ENCODE measurements at places on chromosomes 13 and 19.

- no peak for DNase-seq
Measured at GRCh38 chr13:29743201-29743786, 107.1 kb downstream of the UBL3 start.

- DNase-seq, result no peak
Measured at GRCh38 chr19:58586133-58586765, 13.1 kb upstream of the MZF1 start.

DNA sequence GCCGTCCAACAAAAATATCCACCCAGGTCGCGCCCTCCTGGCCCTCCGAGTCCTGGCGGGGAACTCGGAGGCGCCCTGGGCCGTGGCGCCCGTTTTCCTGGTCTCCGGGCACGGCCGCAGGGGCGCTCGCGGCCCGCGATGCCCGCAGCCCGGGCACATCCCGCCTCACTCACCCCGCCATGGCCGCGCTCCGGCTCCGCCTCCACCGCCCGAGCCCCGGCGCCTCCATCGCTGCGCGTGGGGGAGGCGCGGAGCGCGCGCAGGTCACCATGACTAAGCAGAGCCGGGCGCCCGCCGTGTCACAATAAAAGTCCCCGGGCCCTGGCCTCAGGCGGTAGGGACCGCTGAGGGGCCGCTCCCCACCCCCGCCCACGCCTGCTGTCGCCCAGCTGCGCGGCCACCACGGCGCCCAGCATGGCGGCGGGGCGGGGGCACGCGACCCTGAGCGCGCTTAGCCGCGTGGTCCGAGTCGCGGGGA lies 593 bp downstream of the KEAP1 start:
- DNase-seq, result peak; percentile 61

- no peak for DNase-seq
Measured at GRCh38 chr13:110403721-110404120, 96.6 kb downstream of the COL4A2 start.

- no peak for DNase-seq
Measured at GRCh38 chr13:112994084-112994780, 25.2 kb downstream of the MCF2L start.

DNA sequence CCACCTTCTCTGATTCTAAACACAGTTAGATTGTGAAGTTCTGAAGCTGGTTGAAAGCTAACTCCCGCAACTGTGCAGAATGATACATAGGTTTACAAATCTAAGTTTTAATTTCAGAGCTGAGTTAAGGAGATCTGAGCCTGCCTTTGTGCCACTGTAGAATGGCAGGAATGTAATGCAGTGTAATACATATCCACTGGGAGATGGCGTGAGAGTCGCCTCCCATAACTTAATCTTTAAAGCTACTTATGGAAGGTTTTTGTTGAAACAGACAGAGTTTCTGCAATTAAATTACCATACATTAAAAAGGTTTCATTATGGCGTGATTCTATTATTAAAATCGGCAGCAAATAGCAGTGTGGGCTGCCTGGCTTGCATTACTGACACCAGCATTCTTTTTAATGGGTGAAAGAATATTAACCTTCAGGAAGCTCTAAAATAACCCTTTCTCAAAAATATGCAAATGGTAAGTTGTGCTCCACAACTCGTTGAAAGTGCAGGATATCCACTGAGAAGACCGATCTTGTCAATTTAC lies 257.4 kb downstream of the OLFM4 start:
- no peak for DNase-seq

GRCh38 chr19:33763633-33764371 lies 32.9 kb upstream of the KCTD15 start:
- no peak for DNase-seq

DNA sequence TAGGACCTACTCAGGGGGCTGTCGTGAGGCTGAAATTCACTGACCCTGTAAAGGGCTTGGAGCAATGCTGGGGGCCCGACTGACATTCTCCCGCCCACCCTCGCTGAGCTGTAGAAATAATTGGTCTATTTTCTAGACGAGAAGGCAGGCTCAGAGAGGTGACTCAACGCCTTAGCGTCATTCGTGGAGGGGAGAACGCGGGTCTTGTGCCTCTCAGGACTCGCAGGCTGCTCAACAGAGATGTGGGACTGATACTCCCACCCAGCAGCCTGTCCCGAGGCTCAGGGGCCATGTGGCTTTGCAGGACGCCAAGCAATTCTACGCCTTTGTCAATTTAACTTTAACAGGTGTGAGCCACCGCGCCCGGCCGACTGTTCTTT lies 23.6 kb upstream of the ASPDH start:
- DNase-seq, result no peak

DNA sequence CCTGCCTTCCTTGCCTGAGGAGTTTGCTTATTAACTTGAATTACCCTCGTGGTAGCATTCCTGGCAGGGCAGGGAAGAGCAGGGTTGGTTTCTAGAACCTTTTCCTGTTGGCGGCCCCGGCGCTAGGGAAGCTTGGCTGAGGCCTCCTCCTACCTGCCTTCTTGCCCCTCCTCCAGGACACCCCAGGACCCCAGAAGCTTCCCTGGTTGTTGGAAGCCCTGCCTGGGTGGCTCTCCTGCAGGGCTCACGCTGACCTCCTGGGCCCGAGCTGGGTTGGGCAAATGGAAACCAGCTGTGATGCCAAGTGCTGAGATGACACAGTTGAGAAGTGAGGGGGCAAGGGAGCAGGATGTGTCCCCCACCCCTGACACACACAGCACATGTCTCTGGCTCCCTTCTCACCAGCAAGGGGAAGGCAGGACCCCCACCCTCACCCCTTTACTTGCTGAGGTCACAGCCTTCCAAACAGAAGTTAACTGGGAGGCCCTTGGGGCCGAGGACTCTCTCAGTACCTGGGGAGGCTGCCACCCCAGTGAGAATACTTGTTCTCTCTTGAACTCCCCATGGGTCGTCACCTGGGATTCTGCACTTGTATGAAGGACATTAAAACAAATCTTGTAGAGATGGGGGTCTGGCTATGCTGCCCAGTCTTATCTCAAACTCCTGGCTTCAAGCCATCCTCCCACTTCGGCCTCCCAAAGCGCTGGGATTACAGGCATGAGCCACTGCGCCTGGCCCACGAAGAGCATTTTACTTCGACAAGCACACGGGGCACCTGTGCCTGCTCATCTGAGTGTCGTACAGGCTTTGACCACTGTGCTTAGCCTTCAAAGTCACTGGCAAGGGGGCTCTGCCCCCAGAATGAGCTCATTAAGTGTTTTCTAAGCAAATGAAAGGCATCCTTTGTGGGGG lies 10.5 kb downstream of the CEBPA start:
- no peak for DNase-seq

DNA sequence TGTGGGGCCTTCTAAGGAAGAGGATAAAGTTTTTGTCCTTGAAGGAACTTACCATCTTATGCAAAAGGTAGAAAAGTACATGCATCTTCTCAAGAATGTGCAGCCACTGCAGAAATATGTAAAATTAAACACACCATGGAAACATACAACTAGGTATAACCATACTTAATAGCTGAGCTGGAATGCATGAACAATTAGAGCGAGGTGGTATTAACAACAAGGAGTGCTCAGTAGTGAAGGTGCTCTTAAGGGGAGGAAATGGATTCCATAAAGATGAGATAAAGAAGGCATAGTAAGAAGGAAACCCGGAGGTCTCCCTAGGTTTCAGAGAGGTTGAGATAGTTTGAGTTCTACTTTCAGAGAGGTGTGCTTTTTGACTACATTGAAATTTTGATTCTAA lies 415.9 kb downstream of the NDFIP2 start:
- DNase-seq, result no peak

- no peak for DNase-seq
Measured at GRCh38 chr13:85216576-85216975, 582.6 kb downstream of the SLITRK6 start.

DNA sequence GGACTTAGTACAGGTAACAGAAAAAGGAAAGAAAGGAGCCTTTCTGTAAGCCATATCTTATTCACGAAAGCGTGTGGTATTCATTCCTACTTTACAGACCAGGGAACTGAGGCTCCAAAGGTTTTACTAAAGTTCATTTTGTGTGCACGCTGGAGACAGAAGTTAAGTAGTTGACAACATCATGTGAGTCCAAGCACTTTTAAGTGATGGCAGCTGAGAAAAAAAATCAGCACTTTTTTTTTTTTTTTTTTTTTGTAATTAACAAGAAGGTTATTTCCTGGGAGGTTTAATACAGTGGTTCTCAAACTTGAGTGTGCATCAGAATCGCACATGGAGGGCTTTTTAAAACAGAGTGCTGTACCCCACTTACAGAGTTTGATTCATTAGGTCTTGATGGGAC lies 2.0 kb downstream of the DNAJC3 start:
- DNase-seq, result no peak

DNA sequence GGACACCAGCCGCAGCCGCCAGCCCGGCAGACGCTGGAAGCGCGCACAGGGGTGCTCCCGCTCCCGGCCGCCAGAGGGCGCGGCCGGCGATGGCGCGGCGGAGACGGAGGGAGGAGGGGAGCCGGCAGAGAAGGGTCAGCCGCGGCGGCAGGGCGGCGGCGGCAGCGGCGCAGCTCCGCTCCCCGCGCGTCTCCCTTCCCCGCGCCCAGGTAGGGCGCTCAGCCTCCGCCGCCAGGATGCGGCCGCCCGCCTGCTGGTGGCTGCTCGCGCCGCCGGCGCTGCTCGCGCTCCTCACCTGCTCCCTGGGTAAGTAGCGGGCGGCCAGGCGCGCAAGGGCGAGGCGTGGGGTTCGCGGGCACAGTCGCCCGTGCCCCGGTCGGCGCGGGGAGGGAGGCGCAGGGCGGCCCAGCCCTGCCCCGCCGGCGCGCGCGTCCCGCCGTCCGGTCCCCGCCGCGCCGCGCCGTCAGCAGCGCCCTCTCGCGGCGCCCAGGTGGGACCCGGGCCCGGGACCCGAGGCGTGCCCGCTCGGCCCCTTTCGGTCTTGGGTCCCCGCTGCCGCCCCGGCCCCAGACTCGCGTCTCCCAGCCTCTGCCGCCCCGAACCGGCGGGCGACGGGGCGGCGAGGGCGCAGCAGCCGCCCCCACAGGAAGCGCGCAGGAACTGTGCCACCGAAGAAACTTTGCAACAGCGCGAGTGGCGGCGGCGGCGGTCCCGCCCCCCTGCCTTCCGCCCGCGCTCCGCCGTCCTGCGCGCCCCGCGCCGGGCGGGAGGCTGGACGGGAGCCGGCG lies at the start of gene B3GLCT:
TSS of gene B3GLCT (plus strand) at position 127 of the 788 bp plus-strand sequence. CDS start at position 237, 110 bp downstream.
- DNase-seq, result no peak

DNA sequence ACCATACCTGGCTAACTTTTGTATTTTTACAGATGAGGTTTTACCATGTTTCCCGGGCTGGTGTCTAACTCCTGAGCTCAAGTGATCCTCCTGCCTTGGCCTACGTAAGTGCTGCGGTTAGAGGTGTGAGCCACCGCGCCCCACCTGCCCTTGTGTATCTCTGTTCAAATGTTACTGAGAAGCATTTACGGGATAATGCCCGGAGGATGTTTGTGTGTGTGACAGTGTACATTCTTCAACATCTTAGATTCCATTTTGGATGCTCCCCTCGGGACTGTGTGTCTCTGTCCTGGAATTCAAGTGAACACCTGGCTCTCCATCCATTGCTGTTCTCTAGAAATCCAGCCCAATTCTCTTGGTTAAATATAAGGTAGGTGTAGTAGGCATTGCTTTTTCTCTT lies 93.7 kb downstream of the NLRP12 start:
- DNase-seq, result no peak

- DNase-seq, result no peak
Measured at GRCh38 chr13:40272776-40273139, 393.7 kb downstream of the FOXO1 start.

GRCh38 chr13:78409172-78409571 lies 194.2 kb downstream of the POU4F1 start:
- no peak for DNase-seq

GRCh38 chr19:1284979-1285736 lies 515 bp upstream of the EFNA2 start:
- DNase-seq, result no peak

DNA sequence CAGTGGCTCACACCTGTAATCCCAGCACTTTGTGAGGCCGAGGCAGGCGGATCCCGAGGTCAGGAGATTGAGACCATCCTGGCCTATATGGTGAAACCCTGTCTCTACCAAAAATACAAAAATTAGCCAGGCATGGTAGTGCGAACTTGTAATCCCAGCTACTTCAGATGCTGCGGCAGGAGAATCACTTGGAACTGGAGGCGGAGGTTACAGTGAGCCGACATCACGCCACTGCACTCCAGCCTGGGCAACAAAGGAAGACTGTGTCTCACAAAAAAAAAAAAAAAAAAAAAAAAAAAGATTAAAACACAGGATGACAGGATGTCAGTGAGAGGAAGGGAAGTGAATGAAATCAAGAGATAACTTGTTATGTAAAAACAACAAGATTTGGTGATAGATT lies 1158.5 kb downstream of the PCDH9 start:
- DNase-seq, result no peak

DNA sequence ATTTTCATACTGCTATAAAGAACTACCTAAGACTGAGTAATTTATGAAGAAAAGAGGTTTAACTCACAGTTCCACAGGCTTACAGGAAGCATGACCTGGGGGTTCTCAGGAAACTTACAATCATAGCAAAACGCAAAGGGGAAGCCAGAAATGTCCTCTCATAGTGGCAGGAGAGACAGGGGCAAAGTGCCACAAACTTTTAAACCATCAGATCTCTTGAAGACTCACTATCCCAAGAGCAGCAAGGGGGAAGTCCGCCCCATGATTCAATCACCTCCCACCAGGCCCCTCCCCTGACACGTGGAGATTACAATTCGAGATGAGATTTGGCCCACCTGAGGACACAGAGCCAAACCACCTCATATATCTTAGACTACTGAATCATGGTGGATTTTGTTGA lies 198.7 kb downstream of the KCTD12 start:
- no peak for DNase-seq
